ENCODE measurements at places on chromosomes 13 and 19.

- DNase-seq = no peak
Measured at GRCh38 chr13:28258417-28258816, 120.1 kb downstream of the PAN3 start.

DNA sequence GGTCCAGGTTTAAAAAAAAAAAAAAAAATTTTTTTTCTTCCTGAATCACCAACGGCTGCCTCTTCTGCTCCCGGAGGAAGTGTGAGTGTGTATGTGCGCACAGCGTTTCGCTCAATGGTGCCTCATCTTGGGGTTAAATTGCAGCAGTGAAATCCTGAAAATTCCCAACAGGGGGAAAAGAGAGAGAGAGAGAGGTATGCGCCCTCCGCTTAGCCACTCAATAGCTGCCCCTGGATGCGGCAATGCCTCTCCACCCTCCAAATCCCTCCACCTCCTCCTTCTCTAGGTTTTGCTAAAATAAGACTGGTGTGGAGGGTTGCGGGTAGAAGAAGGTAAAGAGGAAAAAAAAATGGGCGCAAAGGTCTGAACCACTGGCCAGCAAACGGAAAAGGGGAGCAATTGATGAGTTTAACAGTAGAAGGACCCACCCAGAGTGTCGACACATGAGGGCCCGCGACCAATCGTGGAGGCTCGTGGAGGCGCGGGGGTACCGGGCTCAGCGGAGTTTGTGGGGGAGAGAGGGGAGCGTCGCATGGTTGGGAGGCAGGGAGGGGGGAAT, 853 bp upstream of the CACNA1A start:
- DNase-seq = no peak

DNA sequence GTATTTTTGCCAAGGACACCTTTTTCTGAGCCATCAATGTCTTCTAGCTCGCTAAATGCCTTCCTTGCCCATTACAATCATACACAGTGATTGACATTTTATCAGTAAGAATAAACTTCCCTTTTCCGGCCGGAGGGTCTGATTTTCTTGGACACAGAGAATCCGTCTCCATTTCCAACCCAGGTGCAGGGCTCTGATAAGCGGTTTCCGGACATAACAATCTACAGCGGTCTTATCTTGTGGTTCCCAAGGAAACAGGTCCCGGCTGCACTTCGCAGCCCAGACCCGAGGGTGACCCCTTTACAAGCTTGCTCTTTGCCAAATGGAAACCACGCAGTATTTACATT, 5.1 kb upstream of the ZNF77 start:
- DNase-seq = no peak

DNA sequence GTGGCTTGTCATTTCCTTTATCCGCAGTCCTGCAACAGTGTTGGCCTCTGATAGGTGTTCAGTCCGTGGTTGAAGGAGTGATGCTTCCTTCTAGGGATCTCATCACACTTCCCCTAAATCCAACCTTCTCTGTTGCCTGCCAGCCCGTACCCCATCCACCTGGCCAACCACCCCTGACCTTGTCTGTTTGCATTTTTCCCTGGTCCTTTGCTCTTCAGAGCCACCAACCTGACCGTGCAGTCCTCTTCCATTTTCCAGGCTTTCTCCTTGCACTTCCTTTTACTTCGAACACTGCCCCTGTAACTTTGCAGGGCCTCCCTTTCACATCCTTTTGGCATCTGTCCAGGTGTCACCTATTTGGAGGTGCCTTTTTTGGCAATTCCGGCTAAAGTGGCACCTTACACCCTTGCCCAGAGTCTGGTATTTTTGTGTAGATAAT, 696 bp downstream of the ZNF460 start:
- DNase-seq = peak; percentile 25

GRCh38 chr13:40780822-40781401, 8.5 kb upstream of the SLC25A15 start:
- DNase-seq = no peak

GRCh38 chr13:87667686-87668085, 3.5 kb upstream of the SLITRK5 start:
- DNase-seq = no peak

DNA sequence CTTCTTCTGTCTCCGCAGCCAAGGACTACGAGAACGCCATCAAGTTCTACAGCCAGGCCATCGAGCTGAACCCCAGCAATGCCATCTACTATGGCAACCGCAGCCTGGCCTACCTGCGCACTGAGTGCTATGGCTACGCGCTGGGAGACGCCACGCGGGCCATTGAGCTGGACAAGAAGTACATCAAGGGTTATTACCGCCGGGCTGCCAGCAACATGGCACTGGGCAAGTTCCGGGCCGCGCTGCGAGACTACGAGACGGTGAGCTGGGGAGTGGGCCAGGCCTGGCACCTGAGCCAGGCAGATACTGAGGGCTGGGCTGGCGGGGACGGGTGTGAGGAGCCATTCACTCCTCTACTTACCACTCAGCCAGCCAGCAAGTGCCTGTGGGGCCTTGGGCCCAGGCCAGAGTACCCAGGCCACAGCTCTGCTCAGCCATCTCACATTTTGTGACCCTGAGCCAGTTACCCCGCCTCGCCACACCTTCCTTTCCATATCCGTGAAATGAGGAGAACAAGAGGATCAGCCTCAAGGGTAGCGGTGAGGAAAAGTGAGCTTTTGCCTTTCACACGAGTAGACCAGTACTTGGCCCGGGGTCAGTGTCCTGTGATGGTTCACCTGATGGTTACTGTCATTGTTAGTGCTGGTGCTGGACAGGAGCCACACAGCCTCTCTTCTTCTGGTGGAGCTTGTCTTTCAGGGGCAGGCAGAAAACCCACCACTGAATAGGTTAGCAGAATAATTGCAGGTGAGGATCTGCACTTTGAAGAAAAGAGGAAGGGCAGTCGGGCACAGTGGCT, 7.0 kb downstream of the PPP5C start:
- DNase-seq = no peak

GRCh38 chr19:10991521-10992081, 30.8 kb downstream of the SMARCA4 start:
- no peak for DNase-seq

- DNase-seq = no peak
Measured at GRCh38 chr19:31913103-31913661, 432.2 kb upstream of the ZNF507 start.

DNA sequence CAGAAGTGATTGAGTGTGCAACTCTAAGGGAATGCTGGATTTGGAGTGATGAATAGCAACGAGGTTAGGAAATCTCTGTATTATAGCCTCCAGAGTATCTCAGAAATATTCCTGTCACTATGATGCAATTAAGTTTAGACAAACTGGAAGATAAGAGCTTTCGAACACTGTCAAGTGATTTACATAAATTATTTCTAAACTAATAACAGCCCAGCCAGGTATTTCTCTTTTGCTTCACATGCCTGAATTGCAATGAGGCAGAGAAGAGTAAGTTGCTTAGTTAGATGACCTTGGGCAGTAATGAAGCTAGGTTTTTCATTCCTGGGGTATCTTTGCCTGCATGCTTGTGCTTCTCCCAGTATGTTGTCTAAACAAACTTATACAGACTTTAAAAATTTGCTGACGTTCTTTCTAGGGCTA, 134.5 kb downstream of the LMO7 start:
- no peak for DNase-seq

DNA sequence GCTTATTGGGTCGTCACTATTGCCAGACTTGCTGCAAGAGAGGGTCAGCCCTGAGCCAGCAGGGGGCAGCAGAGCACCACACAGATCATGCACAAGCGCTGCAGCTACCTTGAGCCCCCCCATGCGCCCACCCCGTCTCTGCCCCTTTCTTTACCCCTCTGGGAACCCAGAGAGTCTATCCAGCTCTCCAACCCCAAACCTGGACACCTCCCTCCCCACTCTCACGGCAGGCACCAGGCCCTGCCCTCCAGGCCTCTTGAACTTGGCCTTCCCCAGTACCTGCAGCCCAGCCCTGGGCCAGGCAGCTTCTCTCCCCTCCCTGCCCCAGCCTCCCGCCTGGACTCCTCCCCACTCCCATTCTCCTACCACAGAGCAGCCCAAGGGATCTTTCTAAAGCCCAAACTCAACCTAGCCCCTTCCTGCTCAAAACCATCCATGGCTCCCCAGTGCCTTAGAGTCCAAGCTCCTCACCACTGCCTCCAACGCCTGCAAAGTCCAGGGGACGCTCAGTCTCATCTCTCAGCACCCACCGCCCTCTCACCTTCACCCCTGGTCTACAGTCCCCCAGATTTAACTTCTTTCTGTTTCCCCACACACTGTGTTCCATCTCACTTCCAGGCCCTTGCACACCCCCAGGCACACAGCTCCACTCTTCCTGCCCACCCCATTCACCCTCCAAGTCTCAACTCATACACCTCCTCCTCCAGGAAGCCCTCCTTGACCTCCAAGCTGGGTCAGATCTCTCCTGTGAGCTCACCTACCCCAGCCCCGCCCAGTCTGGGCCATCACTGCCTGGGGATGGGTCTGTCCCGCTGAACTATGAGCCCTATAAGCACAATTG, 9.4 kb upstream of the CEACAM16 start:
- DNase-seq = peak; percentile 85

DNA sequence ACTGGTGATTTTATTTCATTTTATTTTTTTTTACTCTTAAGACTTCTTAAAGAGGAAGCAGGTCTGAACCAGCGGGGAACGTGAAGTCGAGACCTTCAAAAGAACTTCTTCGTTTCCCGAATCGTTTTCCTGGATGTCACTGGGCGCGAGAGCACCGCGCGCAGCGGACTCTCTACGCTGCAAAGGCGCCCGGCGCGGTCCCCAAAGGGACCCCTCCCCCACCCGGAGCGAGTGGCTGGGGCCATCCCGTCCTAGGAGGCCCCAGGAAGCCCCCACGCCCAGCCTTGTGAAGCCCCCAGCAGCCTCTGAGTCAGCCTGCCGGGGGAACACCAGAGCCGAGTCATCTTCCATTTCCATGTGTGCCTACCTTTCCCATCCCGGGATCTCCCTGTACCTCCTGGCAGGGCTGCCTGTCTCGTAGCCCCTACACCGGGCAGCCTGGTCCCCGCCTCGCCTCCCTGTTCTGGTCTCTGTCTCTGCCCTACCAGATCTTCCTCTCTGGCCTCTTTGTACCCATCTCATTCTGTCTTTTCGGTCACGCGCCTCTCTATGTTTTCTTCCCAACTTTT, 608 bp downstream of the CD70 start:
- no peak for DNase-seq

GRCh38 chr13:21061029-21061763, at the start of gene LATS2:
TSS of gene LATS2 (minus strand) at chr13:21061586. CDS start at chr13:21046026, 15,560 bp downstream.
- peak; percentile 53 for DNase-seq

- DNase-seq = no peak
Measured at GRCh38 chr13:21123956-21124355, 52.4 kb downstream of the SKA3 start.

GRCh38 chr13:29156136-29156535, 336.0 kb downstream of the MTUS2 start:
- no peak for DNase-seq

Measured in stimulated activated CD4-positive, alpha-beta T cell treated with anti-CD3 and anti-CD28 coated beads, Interleukin-4, amount 100 ng/mL, for 24 hours (primary cell).